ENCODE measurements at places on chromosomes 7 and 10.
A peak's percentile ranks its signal among the peaks of the same experiment; 100 is the strongest.

GRCh38 chr7:75995996-75996395 lies 1.6 kb upstream of the TMEM120A start:
- no peak for DNase-seq

DNA sequence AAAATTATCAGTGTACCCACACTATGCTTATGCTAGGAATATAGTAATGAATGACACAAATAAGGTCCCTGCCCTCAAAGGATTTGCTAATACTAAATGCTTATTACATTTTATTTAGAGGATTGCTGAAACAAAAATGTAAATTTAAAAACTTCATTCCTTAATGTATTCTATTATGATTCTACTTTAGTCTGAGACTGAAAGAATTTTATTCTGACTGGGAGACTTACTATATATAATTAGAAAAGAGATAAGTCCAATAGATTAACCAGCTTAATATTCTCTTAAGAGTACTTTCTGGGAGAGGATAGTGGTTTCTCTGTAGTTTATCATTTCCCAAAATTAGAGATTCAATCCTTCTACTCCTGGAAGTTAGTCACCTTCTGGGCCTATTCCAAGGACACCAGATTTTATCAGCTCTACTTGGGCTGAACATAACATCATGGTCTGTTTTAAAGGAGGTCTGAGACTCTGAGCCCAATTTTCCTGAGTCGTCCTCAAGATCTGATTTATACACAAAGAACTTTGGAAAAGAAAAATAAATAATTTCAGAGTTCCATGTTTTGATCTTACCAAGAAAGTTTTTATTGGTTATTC lies 41.1 kb downstream of the ASZ1 start:
- DNase-seq: no peak

- no peak for DNase-seq
These were observed 14.1 kb upstream of the DDIT4 start for GRCh38 chr10:72259491-72260238.

DNA sequence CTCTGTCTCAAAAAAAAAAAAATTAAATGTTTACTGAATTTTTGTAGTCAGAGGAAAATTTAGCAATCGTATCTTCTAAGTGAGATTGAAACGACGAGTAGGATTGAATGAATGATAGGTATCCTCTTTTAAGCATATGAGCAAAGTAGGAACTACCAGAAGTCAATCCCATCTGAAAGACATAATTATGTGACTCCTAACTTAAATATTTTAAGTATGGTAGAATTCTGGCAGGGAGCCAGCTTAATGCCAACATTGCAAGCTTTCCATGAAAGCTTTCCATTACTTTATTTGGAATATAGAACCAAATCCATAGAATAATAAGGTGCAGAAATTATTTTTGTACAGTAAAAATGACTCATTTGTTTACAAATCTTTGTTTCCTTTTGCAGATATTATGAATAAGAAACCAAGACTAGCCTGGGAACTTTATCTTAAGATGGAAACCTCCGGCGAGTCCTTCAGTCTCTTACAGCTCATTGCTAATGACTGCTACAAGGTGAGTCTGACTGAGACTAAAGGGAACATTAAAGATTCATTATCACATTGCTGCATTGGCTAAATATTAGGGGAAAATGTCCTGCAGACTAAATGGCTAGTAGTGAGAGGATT lies 50.2 kb upstream of the UBN2 start:
- DNase-seq: no peak

DNA sequence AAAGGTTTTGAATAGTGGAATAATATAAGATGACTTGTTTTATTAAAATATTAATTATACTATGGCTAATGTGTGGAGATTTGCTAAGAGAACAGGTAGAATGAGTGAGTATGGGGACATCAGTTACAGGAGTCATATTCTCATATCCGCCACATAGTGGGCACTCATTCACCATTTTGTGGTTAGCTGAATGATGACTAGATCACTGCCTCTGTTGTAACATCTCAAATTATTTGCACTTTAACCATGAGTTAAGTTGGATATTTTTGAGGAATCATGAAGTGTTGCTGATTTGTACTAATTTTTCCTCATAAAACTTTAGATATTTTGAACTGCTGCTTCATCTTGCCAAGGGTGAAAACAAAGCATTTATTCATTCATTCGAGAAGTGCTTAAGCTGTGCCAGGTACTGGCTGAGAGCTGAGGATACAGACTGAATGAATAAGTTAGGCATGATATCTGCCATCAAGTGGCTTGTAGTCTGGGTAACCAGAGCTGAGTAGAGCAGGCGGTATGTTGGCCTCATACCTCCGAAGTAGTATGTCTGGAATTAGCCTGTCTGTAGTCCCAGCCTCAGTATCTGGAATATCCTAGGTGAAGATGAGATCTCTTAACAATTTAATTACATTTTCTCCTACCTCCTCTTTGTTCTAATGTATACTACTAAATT lies 100.5 kb downstream of the ZEB1 start:
- no peak for DNase-seq

DNA sequence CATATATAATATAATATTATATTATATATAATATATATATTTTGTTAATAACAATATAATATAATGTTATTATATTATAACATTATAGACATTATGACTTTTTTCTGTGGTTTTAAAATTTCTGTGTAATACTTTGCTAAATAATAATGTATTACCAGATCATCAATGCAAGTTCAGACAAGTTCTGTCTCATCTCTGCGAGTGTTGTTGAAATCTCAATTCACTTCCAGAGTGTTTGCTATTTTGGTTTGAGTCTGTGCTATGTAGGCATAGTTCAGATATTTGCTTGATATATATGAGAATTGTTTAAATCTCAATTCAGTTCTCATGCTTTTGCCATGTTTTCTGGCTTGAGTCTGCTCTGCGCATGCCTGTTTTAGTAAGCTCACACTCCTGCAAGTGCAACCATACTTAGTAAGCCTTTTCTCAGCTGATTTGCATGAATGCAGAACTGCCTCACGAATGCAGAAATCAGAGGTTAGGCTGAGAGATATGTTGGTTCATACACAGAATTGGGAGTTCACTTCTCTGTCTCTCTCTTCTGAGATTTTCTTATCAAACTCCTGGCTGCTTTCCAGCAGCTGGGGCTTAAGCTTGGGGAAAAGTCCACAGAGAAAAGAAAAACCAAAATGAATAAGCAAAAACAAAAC lies 830.2 kb upstream of the SORCS1 start:
- no peak for DNase-seq

DNA sequence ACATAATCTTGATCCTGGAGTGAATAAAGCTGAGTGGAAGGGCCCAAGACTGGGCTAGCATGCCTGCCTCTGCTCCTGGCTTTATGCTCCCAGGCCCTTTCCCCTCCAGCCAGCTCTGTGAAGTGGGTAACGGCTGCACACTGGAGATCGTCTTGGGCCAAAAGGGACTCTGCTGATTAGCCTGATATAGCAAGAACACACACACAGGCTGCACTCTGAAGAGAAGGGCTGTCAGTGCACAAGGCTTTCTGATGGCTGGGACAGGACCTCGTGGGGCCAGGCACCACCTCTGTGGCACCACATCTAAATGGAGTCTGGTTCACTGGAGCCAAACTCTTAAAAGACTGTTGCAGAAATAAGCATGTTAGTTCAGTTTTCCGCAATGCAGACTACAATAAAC lies 161.4 kb downstream of the NEURL1 start:
- DNase-seq: no peak

DNA sequence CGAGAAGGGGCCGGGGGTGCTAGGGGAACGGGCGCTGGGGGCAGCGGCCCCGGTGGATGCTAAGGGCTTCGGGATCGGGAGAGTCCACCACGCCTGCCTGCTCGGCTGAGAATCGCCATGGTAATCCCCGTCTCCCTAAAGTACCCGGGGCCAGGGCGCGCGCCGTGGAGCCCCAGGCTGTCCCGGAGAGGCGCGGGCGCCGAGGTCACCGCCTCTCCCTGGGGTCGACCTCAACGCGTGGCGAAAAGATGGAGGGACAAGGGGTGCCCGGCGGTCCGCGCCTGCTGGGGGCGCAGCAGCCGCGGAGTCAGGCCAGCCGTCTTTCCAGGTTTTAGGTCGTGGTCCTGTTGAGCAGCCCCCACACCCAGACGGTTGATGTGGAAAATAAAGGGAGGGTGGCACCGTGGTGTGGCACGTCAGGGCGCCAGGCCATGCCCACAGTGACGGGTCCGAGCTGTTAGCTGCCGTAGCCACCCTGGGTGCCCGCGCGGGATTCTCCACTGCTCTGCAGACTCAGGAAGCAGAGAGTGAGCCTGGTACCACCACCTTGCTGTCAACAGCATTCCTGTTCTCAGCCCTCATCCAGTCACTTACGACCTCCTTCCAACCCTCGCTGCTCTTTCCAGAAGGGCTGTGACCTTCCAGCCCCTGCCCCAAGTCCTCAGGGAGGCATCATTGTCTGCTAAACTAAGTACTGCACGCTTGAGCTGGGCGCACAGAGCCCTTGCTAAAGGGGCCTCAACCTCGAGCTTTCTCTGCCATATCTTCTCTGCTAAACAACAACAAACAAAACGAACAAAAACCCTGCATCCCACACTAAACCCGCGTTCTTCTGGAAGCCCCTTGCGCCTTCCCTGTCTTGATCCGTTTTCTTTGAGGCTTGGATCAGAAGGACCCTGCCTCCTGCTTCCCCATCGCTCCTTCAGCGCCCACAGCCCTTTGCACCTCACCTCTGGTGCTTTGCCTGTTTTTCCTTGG lies 666 bp downstream of the SMKR1 start:
- DNase-seq: no peak

GRCh38 chr10:94016727-94017714 lies 23.3 kb downstream of the PLCE1 start:
- no peak for DNase-seq

DNA sequence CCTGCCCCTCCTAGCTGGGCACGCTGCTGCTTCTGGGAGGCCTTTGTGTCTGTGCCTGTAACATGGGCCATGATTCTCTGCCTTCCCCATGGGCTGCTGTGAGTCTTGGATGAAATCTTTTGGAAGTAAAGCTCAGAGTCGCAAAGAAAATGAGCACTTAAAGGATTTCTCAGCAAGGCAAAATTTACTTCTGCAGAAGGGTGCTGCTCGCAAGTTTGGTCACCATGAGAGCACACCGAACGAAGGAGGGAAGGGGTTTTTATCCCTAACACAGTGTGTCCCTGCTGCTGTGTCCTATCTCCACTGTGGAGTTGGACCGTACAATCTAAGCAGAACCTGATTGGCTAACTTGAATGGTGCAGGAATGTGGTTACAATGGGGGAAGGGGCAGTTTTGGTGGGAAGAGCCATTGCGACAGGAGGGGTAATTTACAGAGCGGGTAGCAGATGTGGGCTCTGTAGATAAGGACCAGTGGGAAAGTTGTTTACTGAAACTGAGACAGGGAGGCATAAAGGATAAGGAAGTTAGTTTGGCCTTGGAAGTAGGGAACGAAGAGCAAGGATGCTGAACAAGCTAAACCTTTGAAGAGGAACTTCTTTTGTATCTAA lies 57.5 kb downstream of the FANK1 start:
- DNase-seq: no peak

- DNase-seq: no peak
These were observed 972 bp downstream of the PAOX start for GRCh38 chr10:133379801-133380666.

GRCh38 chr10:14184841-14185315 lies 145.8 kb downstream of the FRMD4A start:
- DNase-seq: peak; percentile 40

- DNase-seq: no peak
These were observed 249.3 kb upstream of the TCERG1L start for GRCh38 chr10:131560706-131561355.

DNA sequence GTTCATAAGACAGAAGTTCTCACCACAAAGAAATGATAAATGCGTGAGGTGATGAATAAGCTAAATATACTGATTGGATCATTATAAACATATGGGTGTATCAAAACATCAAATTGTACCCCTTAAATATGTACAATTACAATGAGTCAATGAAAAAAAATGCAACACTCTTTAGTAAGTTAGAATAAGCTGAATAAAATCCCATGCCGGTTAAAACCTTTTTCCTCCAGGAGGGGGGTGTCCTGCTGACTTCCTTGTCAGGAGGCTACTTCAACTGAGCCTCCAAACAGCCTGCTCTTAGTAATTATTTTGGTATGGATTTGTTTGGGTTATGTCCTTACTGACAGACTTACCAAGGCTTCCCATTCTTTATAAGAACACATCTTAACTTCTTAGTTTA lies 649.1 kb downstream of the INHBA start:
- DNase-seq: no peak

DNA sequence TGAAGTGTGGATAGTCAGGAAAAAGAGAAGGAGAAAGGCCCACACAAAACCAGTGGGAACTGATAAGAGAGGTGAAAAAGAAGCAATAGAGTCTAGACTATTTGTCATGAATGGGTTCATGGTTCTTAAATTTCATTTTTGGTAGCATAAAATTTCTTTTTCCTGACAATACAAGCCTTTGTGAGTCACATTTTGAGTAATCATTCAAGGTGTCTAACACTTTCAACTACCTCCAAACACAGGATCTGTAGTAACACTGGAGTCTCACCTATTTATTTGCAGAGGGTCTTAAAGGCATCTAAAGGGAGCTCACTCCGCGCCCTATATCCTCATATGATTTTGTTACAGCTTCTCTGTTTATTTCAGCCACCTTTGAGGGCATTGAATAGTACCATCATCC lies 96.0 kb downstream of the SAMD9 start:
- DNase-seq: no peak

DNA sequence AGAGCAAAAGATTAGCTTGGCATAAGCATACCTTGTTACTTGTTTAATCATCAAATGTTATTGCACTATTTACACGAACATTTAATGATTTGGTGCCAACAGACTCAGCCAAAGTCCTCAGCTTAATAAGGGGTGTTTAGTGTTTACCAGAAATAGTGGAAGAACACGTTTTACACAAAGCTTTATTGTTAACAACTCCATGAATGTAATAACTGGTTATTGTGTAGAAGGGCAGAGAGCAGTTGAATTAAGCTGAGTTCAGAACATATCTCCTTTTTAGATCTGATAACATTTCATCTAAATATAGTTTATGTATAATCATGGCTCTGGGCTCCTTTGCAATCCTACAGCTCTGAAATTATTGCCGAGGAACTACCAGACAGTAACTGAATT lies 99.1 kb downstream of the CABCOCO1 start:
- no peak for DNase-seq

DNA sequence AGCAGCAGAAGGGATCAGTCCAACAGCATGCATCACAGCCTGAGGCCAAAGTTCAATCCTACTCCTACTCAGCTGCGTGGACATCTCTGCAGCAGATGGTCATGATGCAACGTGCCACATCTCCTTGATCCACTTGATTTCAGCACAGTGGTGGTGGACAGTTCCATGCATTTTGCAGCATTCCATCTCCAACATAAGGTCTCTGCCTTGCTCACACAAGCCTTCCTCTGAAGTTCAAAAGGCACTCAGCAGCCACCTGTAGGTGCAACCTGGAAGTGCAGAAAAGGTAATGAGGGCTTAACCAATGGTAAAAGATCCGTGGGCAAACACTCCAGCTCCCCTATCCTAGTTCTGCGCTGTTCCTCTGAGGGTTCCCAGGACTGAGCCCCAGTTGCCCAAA lies 57.5 kb upstream of the CHCHD3 start:
- DNase-seq: no peak

DNA sequence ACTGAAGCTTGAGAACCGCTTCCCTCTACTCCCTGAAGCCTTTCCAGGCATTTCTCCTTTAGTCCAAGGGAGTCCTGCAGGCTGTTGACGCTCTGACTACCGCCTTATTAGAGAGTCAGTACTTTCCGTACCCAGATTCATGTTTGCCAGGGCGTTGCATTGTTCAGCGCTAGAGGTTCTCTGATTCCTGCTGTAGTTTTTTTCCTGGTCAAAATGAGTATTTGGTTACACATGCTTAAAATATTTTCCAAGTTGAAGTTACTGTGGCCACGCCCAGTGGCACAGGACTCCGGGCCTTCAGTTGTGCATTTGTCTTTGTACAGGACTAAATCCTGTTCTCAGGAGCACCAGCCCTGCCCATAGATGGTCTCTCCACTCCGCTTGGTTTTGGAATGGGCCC lies 7.9 kb downstream of the MTURN start:
- DNase-seq: no peak

Data from T-helper 9 cell (primary cell).